ENCODE measurements at places on chromosomes 5 and 9.

DNA sequence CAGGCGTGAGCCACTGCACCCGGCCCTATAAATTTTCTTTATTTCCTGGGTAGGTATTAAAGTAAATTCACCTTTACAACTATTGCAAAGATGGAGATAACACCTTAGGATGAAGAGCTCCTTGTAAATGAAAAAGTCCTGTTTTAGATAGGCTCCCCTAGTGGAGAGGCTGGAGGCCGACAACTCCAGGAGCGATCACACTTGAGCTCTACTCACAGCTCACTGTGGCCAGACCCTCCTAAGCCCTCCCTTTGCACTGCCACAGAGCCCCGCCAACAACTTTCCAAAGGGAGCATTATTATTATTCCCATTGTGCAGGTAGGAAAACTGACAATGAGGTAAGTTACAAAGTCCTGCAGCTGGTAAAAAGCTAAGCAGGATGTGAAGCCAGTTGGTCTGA is 139.1 kb upstream of the ERCC6L2 start:
- DNase-seq = no peak

DNA sequence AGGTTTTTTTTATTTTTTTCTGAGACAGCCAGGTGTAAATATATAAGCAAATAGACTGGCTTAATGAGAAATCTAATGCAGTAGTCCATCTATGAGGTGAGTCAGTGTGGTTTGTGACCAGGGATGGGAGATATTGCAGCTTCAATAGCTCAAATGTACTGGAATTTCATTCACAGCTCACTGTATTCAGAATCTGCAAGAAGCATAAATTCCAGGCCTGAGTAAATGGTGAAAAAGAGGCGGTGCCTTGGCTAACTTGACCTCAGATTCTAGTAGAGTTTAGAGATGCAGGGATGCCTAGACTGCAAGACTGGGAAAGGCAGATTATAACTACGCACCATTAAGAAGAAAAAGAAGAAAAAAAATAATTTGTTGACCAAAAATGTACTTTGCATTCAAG is 151.9 kb upstream of the SMC2 start:
- no peak for DNase-seq

GRCh38 chr5:103894882-103895281 is 332.3 kb upstream of the NUDT12 start:
- no peak for DNase-seq

DNA sequence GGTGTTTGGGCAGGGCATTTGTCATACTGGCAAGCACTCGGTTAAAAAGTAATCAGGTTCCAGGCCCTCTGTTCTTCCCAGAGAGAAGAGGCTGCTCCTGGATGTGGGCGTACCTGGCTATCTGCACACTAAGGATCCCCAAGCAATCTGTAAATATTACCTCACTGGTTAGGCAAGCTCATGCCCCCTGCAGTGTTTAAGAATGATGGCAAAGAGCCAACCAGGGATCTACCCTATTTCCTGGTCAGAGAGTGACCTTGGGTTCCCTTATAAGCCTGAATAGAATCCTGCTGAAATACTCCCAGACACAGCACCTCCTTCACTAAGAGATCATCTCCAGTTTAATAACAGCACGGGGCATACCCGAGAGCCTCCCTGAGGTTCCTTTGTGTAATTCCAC is 181.2 kb downstream of the PIK3R1 start:
- peak; percentile 98 for DNase-seq

GRCh38 chr9:30293231-30293630 is 2091.2 kb upstream of the ACO1 start:
- DNase-seq = no peak

DNA sequence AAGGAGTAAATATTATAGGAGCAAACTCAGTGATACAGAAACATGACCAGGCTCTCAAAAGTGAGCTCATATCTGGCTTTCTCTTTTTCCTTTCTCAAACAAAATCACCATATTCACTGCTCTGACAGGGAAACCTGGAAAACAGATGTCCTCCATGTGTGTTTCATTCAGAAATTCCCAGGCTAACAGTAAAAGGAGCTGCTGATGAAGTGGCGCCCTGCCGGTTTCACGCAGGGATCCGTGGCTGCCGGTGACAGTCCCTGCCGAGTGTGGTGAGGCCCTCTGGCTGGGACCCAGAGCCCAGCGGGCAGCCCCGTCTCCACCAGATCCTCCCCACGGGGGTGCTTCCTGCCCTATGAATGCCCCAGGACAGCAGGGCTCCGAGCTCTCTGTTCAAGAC is 208.1 kb downstream of the GNA14 start:
- no peak for DNase-seq

GRCh38 chr5:178398901-178399700 is 166.5 kb upstream of the PHYKPL start:
- no peak for DNase-seq

GRCh38 chr5:74499256-74500050 is 141.1 kb downstream of the ENC1 start:
- DNase-seq = no peak

GRCh38 chr5:10621832-10622231 is 58.0 kb downstream of the ANKRD33B start:
- no peak for DNase-seq
